ACHN (cell line): ENCODE measurements at places on chromosomes 5 and 9.
A peak's percentile ranks its signal among the peaks of the same experiment; 100 is the strongest.

- no peak for DNase-seq
Measured at GRCh38 chr9:134777153-134777552, 103.5 kb upstream of the FCN2 start.

DNA sequence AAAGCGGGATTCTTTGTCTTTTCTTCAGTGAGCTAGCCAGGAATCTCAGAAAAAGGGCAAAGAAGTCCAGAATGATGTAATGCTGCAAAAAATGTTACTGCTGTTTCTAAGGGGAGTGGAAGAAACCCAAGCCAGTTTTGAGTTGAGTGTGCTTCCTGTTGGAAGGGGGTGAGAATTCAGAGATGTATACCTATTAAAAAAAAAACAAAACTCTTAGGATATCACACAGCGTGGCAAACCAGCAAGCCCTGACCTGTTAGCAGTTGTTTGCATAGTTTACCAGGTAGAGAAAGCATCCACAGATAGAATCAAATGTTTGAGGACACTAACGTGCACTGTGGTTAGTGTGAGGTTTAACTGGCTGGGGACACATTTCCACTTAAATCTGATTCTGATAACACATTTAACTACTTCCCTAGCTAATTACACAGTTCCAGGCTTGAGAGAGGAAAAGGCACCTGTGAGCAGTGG is 11.4 kb downstream of the BASP1 start:
- no peak for DNase-seq

DNA sequence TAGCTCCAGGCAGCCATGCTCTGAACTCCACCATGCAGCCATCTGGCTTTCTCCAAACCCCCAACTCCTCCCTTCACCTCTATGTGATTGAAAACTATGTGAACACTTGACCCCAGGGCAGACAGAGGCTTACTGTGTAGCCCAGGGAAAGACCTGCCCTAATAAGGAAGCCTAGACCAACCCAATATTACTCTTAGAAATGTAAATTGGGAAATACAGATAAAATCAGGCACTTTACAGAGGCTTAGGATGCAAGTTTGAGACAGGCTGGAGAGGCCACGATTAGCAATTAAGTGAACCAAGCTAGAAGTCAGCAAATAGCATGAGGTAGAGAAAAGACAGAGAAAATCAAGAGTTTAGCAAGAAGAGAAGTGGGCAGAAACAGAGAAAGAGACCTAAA is 141.7 kb upstream of the ABCA1 start:
- DNase-seq = peak; percentile 19

DNA sequence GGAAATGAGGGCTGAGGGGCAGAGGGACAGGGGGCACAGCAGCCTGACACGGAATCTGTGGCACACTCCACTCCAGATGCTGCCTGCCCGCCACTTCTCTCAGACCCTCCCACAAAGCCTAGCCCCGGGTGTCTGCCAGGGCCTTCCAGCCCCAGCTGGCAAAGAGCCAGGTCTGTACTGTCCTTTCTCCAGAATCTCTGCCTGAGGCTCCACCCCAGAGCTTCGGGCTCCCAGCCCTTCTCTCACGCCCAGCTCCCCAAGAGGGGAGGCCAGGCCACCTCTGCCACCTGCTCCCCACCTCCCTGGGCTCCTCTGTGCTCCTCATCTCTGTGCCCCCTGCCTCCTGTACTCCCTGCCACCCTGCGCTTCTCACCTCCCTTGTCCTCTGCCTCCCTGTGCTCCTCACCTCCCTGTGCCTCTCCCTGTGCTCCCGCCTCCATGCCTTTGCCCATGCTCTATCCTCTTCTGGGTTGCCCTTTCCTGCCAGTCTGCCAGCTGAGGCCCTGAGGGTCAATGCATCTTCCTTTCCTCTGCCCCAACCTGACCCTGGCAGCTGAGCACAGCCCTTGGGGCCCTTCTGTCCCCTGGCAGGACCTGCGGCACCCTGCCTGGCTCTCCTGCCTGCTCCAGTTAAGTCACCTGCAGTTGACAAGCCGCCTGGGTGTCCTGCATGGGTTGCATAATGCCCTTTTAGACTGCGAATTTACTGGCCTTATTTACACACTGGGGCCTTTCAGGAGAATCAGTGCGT is 36.4 kb downstream of the RASGEF1C start:
- DNase-seq = no peak

- DNase-seq = no peak
Measured at GRCh38 chr5:106854105-106854687, 816.5 kb downstream of the EFNA5 start.

DNA sequence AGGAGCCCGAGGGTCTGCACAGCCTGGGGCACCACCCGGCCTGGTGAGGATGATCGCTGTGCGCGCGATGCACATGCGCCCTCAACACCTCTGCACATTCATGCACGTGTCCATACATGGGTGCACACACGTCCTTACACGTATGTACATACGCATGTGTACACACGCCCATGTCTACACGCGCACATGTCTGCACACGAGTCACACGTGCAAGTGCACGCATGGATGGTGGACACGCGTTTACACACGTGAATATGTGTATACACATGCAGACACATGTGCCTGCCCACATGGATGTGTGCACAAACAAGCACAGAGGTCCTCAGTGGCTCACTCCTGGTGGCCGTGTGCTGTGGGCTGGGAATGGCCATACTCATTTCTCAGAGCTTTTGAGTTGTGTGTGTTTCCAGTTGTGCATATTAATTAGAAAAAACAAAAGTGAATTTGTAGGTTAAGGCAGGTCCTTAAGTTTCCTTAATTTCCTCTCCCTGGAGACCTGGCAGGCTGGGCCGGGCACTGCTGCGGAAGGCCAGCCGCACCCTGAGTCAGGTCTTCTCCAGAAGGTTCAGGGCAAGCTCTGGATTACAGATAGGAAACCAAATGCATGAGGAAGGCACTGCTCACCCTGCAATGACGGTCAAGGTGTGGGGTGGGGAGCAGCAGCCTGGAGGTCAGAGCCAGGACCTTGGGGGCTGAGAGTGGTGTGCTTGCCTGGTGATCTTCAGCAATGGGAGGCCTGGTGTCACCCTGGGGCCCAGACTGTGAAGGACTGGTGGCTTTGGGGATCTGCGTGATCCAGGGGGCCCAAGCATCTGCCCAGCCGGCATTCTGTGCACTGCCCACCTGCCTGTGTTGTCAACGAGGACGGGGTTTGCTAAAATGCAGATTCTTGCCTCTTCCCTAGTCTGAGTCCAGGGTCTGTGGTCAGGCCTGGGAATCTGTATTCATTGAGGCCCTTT is 1.3 kb upstream of the RNU6ATAC start:
- DNase-seq = peak; percentile 9

DNA sequence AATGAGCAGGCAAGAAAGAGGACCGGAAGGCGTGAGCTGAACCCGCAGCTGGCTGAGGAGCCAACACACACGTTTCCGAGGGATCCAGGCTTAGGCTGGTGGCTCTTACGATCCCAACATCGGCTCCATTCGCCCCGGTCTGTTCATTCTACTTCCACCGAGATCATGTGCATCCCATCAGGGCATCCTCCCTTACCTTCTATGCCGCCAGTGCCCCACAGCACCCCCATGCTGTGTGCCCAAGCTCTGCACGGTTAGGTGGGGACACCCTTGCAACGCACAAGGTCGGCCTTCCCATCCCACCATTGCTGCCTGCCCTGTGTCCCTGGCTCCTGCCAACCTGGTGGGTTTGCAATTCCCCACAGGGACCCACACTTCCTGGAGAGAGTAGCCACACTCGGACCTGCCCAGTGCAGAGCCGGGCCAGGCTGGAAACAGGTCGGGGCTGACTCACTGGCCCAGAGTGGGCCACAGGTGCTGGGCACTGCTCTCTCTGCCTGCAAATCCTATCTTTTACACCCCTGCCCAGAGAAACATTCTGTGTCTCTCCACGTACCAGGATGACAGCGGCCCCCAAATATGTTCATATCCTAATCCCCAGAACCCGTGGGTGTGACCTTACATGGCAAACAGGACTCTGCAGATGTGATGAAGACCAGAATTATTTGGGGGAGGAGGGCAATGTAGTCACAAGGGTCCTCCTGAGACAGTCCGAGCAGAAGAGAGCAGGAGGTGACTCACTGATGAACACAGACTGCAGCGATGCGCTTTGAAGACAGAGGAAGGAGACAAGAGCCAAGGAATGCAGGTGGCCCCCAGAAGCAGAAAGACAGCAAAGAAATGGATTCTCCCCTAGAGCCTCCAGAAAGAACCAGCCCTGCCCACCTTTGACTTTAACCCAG is 182.2 kb downstream of the AUH start:
- no peak for DNase-seq

- peak; percentile 49 for DNase-seq
Measured at GRCh38 chr9:131776473-131776872, 36.6 kb upstream of the RAPGEF1 start.

DNA sequence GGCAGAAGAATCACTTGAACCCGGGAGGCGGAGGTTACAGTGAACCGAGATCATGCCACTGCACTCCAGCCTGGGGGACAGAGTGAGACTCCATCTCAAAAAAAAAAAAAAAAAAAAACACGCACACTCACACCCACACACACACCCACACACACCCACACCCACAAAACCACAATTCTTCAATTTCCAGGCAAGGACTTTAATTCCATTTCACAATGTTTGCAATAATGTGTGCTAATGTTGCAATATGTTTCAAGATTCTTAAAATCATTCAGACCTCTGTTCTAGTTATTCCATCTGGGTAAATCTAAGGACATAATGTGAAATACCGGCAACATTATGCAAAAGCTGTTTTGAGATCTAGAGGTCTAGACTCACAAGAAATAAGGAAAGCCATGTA is 28.3 kb downstream of the CCDC69 start:
- no peak for DNase-seq

- no peak for DNase-seq
Measured at GRCh38 chr9:80437825-80438224, 866.1 kb downstream of the TLE4 start.

DNA sequence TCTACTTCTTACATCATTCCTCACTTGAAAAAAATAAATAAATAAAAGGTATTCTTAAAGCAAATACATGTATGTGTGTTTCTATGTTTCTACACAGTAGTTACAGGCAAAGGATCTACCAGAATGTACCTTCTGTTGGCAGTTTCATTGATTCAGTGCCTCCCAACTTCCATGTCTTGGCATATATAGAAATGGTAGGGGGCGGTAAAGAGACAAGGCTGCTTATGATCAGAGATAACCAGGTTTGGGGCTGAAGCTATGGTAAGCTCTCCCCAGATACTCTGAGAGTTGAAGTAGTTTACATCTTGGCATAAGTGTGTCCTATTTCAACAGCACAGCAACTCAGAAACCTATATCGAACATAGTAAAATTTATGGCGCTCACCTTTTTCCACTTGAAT is 1075.4 kb upstream of the C9orf72 start:
- peak; percentile 26 for DNase-seq

GRCh38 chr5:152181461-152181860 is 223.6 kb downstream of the NMUR2 start:
- no peak for DNase-seq

- no peak for DNase-seq
Measured at GRCh38 chr5:135399794-135400542, 937 bp upstream of the MACROH2A1 start.

DNA sequence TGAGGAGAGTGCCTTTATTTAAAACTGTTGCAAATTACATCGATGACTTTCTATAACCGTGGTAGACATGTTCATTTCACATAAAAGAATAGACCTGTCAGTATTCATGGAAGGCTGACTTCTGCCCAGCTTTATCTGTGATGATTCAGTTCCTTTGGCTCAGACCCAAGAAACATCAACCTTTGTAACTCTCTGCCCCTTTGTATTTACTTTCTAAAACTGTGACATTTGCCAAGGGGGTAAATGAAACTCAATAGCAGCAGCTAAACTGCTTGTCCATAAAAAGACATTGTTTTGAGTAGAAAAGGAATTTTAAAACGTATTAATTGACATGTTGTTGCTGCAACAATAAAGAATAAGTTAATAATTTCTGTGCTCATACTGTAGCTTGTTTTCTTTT is 137.8 kb upstream of the ANKH start:
- DNase-seq = peak; percentile 80

GRCh38 chr5:53923961-53924360 is 363.5 kb downstream of the NDUFS4 start:
- no peak for DNase-seq

GRCh38 chr5:37881359-37881758 is 41.5 kb upstream of the GDNF start:
- DNase-seq = no peak

DNA sequence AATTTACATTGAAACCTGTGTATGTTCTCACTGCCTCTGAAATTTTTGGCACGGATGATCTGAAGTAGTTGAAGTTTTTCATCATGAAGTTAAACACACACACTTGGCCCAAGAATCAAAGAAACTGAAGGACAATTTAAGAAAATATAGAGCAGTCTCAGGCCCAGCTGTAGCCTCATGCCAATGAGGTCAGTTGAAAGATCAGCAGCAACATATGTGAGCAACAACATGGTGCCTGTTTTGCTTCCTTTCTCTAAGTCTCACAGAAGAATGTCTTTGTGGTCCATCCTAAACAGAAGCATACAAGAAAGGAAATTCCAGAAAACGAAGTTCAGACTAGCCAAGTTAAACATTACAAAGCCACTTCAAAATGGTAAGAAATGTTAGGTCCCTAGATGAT is 1737.2 kb downstream of the MAT2B start:
- DNase-seq = no peak

DNA sequence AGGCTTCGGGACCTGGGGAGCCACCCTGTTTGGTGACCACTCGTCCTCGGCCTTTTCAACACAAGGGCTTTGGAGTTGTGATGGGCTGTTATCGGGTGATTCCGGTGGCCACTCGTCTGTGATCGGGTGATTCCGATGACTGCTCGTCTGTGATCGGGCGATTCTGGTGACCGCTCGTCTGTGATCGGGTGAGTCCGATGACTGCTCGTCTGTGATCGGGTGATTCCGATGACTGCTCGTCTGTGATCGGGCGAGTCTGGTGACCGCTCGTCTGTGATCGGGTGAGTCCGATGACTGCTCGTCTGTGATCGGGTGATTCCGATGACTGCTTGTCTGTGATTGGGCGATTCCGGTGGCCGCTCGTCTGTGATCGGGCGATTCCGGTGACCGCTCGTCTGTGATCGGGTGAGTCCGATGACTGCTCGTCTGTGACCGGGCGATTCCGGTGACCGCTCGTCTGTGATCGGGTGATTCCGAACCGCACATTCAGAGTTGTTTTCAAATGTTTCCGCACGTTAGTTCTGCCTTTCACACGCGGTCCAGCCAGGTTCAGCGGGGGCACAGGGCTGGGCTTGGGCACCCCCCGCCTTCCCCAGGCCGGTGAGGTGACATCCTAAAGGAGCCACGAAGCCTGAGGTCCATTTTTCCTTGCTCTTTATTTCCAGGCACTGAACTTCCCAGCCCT is 30.3 kb downstream of the TPPP start:
- no peak for DNase-seq
